ENCODE measurements at places on chromosomes 7 and 10.
A peak's percentile ranks its signal among the peaks of the same experiment; 100 is the strongest.

DNA sequence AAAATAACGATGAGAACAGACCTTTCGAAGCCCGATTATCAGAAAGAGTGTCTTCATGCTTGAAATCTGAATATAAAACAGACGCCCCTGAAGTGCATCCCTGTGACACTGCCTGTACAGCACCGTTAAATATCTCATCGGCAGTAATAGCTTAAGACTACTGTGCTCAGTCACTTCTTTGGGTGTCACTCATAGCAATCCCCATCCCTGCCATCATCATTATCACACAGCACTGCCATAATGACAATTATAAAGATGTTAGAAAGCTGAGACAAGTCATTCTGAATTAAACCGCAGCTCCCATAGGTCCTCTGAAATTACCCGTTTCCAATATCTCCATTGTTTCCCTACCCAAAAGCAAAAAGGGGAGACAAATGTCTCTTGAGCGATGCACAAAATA, 567.7 kb upstream of the C7orf33 start:
- no peak for DNase-seq

DNA sequence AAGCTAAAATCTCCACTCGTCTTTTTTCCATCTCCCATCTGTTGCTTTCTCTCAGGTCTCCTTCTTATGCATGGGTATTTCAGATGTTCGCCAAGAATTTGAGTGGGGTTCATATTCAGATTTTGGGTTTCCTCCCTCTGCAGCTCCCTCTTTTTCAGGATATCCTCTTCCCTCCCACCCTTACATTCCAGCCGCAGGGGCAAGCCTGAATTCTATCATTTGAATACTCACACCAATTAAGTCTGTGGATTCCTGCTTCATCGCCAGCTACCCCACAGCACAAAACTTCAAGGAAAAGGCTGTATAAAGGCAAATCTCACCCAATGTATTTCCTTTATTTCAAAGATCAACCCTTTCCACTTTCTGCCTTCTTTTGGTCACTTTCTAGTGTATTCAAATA, 41.6 kb upstream of the FOXI2 start:
- no peak for DNase-seq

DNA sequence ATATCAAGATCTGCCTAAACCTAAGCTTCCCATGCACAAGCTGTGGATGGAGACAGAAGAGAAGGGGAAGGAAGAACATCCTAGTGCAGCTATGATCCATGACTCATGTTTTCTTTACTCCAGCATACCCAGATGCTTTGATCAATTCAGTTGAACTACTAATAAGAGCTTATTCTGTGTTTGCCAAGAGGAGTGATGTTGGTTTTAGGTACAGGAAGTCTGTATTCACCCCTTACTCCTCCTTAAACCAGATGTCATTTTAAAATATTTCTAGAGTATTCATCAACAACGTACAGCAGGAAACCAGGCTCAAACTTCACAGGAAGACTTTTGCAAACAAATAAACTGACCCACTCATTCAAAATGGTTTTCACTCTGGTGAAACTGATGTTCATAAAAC, 29.2 kb downstream of the PANK1 start:
- no peak for DNase-seq

GRCh38 chr10:119290301-119291048, 83.1 kb downstream of the GRK5 start:
- DNase-seq: no peak

DNA sequence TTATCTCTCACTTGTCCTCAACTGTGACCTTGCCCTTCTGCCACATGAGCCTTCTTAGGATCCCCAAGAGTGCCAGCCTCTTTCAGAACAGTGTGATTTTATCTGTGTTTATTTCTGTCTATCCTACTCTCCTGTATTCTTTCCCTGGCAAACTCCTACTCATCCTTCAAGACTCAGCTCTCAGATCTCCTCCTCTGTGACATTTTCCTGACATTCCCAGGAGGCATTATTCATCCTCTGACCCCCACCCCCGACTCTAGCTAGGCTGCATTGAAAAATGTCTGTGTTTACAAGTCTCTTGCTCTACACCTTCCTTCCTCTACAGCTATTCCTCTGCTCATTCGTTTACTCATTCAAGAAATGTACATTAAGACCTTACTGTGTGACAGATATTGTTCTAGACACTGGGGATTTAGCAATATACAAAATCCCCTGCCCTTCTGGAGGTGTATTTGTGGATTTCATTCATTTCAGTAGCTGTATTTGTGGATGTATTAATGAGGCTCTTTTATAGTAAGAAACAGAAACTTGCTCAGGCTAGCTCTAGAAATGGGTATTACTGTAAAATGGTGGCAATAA, 61.4 kb upstream of the COMTD1 start:
- DNase-seq: no peak

- no peak for DNase-seq
Measured at GRCh38 chr10:104076743-104077160, 8.9 kb downstream of the COL17A1 start.

DNA sequence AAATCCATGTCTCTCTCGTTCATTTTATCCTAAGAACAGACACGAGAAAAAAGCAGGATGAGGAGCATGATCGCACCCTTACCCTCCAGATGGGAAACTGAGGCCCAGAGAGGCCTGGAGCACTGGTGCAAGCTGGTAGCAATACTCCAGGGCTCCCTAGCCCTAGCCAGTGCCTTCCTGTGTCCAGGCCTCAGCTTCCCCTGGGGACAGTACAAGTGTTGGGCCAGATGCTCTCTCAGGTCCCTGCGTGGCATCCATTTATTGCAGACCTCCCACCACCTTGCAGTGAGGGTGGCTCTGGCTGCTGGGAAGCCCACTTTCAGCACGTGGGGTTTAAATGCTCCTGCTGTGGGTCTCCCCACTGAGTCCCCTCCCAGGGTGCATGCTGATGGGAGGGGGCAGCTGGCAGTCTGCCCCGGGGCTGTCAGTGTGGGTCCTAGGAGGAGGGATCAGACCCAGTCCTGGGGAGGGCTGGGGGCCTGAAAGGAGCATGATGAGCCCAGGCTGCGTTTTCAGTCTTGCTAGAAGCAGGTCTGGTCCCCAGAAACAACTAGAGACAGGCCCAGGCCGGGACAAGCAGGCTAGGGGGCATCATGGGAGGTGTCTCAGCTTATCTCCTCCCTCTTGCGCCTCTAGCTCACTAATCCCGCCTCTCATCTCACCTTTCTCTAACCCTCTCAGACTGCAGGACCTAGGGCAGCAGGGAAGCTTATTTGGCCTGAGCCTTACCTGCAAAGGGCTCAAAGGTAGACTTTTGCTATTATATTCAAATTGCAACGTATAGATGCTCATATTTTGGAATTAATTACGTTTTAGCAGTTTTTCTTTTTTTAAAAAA, 662 bp upstream of the PPIF start:
- DNase-seq: no peak

DNA sequence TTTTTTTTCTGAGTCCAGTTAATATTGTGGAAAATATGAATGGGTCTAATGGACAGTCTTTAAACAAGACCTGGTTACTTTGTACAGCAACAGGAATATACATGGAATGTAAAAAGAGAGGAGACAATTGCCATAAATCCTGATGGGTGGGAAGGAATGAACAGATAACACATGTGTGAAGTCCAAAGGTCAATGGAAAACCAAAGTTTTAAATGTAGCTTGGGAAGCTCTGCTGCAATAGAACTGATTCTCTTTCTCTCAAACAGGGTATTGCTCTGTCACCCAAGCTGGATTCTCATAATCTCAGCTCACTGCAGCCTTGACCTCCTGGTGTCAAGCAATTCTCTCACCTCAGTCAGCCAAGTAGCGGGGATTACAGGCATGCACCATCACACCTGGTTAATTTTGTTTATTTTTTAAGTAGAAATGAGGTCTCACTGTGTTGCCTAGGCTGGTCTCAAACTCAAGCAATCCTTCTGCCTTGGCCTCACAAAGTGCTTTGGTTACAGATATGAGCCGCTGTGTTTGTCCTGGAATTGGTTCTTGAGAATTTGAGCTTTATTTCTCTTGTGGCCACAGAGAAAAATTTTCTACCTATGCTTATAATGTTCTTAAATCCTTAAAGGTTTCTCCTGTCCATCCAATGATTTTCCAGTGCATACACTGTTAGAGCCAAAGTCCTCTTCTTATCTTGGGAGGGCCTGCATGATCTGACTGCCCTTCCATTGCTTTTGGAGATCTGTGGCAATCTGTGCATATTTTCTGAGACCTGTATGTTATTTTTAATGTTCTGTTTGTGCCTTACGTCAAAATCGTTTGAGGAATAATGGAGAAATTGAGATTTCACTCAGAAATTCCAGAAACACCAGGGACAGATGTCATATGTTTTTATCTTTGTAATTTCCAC, 30.7 kb upstream of the ZNF92 start:
- no peak for DNase-seq

- DNase-seq: no peak
Measured at GRCh38 chr10:23053036-23053435, 42.3 kb upstream of the MSRB2 start.

- no peak for DNase-seq
Measured at GRCh38 chr10:109327266-109327665, 596.0 kb downstream of the XPNPEP1 start.

DNA sequence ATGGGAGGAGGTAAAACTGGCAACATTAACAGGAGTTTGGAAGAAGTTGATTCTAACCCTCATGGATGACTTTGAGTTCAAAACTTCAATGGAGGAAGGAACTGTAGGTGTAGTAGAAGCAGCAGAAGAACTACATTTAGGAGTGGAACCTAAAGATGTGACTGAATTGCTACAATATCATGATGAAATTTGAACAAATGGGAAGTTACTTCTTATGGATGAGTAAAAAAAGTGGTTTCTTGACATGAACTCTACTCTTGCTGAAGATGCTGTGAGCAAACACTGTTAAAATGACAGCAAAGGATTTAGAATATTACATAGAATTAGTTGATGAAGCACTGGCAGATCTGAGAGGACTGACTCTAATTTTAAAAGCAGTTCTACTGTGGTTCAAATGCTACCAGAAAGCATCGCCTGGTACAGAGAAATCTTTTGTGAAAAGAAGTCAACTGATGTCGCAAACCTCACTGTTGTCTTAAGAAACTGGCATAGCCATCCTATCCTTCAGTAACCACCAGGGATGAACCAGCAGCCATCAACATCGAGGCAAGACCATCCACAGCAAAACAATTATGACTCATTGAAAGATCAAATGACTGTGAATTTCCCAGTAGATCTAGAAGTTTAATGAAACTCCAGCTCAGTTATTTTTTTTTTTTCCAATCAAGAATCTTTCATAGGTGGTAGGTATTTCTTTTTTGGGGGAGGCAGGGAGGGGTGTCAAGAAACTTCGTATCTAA, 20.8 kb downstream of the BRAF start:
- no peak for DNase-seq

DNA sequence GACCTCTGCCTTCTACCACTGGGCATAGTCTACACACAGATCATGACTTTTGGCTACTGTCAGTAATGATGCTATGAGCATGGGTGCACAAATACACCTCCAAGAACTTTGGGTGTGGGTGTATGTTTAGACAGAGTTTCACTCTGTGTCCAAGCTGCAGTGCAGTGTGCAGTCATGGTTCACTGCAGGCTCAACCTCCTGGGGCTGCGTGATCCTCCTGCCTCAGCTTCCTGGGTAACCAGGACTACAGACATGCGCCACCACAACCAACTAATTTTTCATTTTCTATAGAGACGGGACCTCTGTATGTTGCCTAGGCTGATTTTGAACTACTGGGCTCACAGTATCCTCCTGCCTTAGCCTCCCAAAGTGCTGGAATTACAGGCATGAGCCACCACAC, 194.4 kb downstream of the NSUN6 start:
- peak; percentile 22 for DNase-seq

- no peak for DNase-seq
Measured at GRCh38 chr10:130160775-130161174, 24.6 kb downstream of the GLRX3 start.

- DNase-seq: peak; percentile 99
Measured at GRCh38 chr10:123398180-123398591, 244.0 kb downstream of the BUB3 start.

DNA sequence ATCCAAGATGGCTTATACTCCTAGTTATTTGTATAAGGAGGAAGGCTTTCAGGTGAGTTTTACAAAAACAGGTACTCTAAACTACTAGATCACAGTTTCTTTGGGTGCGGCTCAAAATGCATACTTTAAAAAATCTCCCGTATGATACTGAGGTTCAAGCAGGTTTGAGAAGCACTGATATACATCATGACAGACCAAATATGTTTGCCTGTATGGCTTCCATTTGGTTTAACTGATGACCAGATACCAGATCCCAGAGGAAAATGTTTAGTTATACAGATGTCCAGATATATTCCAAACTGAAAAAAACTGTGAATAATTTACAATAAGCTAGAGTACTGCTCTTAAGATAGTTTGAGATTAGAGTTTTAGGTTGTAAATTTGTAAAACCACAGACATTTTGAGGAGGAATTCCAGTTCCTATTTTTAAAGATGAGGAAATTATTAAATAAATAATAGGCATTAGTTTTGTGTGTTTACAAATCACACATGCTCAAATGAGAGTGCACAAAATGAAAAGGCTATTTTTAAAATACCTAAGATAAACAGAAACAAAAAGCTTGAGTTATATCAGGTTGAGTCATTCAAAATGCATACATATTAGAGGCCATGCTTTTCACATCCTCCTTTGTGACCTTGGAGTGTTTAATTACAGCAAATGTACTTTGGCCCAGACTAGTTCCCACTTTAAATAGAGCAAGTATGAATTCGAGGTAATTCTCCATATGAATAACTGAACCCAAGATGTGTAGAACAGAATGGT, 60.5 kb downstream of the SEMA3C start:
- DNase-seq: no peak

GRCh38 chr7:135390829-135391228, 119.1 kb downstream of the CNOT4 start:
- no peak for DNase-seq

DNA sequence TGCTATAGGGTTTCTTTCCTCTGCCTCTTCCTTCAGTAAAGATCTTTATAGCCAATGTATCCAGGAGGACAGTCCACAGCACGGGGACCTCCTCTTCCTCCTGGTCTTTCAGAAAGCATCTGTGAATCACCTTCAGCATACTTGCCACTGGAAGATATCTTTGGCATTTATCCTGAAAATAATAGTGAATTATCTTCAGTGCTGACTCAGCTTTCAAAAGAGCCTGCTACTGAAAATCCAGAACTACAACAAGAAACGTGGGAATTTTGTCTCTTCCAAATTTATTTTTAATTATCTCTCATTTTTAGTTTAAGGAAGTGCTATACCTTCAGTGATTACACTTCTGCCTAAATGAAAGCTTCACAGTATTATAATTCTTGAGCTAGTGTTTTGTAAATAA, 7.6 kb upstream of the UNC5B start:
- DNase-seq: no peak

GRCh38 chr7:92882760-92883159, 46.4 kb upstream of the CDK6 start:
- no peak for DNase-seq

- DNase-seq: no peak
Measured at GRCh38 chr10:52232561-52233350, 81.3 kb upstream of the DKK1 start.

- no peak for DNase-seq
Measured at GRCh38 chr7:133258174-133258573, 5.3 kb downstream of the EXOC4 start.

GRCh38 chr7:108003599-108003935, 606 bp upstream of the LAMB1 start:
- no peak for DNase-seq
